ENCODE measurements at places on chromosomes 1 and 21.

GRCh38 chr21:44765231-44766013 lies 36.2 kb downstream of the UBE2G2 start:
- no peak for DNase-seq

GRCh38 chr21:31781737-31782136 lies 49.8 kb upstream of the SCAF4 start:
- no peak for DNase-seq

DNA sequence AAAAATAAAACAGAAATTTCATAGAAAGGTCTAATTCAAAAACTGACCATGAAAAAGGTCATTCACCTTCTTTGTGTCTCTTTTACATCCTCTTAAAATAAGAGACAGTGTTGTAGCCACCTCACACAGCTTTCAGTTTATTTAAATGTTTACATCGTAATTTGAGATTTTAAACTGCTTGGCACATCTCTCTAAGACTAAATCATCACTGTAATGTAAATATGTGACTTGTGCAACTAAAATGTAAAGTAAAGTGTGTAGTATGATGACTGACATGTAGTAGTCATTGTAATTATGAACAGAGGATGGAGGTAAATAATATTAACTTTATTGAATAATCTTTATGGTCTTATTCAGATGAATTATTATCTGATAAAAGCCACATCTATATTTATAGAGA lies 283.9 kb downstream of the KCNT2 start:
- DNase-seq, result no peak

GRCh38 chr1:44812822-44813543 lies 4.7 kb downstream of the BTBD19 start:
- no peak for DNase-seq

DNA sequence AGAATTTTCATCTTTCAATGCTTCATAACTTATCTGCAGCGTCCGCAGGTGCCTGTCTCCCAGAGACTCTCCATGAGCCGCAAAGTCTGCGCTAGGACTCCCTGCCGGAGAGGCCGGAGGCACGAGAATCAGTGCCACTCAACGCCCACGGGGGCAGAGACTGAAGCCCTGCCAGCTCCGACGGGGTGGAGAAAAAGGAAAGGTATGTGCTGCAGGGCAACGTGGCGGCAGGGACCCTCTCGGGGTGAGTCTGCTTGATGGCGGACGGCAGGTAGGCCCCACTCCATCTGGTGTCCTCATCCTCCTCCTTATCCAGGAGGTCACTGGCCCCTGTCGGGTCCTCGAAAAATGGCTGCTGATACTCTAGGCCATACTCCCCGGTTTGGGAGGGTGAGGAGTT lies 21.9 kb upstream of the MRPS14 start:
- DNase-seq, result no peak

DNA sequence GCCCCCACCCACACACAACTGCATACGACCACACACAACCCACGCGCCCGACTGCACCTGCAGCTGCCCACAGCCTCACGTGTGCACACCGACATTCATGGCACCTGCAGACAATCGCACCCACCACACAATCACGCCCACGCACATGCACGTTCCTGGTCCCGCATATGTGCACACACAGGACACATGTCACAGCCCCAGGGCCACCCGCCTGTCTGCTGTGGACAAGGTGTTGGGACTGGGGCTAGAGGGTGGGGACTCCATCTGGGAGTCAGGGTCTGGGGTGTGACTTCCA lies 56.4 kb downstream of the ARHGEF16 start:
- no peak for DNase-seq

- DNase-seq, result no peak
Measured at GRCh38 chr1:15584489-15585363, at the start of gene AGMAT. Gene AGMAT (minus strand): TSS chr1:15585051. CDS start chr1:15584967, 84 bp downstream.

DNA sequence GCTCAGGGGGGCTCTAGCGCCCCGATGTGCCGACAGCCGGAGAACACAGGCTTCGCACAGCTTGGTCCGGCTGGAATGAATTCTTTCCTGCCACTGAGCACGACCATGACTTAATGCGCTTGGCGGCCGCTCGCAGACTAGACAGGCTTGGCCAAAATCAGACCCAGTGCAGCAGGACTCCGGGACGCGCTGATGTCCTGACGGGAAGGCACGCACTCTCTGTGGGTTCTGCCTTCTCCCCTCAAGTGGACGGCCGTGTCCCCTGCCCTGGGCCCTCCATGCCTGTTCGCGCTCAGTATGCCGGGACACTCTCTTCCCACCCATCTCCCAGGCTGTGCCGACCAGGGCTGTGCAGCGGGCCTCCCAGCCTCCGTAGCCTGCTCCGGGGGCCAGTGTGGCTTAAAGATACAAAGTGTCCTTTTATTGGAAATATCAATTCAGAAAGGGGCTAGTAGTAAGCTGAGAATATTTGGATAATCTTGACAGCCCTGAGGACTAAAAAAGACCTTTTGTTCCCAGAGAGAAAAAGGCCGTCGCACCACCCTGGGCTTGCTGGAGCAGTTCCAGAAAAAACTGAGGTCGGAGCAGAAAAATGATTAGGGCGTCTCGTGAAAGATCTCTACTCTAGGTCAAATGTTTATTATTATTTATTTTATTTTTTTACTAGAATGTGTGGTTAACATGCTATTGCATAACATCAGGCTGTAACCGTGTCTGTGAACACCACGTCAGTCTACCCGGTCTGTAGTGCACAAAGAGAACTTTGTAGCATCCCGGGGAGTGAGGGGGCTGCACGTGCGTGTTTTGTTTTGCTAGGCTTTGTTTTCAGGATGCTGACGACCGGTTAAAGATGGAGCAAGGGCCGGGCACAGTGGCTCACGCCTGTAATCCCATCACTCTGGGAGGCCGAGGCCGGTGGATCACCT lies 88.1 kb upstream of the ARHGEF16 start:
- DNase-seq, result no peak

DNA sequence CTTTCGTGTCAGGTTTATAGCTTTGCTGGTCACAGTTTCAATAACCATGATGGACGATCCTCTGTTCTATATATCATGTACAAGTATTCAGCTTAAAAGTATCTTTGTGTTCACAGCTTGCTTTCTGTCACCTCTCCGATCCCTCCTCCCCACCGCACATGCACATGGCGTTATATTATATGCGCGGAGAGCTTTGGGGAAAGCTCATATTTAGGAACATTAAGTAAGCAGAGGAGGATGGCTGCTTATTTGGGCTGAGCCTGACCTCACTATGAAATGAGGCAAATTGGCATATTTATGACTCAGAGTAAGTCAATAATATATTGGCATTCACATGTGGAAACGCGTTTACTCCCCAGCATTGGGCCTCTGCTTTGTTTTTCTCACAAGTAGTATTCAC lies 360.5 kb downstream of the HLX start:
- no peak for DNase-seq

DNA sequence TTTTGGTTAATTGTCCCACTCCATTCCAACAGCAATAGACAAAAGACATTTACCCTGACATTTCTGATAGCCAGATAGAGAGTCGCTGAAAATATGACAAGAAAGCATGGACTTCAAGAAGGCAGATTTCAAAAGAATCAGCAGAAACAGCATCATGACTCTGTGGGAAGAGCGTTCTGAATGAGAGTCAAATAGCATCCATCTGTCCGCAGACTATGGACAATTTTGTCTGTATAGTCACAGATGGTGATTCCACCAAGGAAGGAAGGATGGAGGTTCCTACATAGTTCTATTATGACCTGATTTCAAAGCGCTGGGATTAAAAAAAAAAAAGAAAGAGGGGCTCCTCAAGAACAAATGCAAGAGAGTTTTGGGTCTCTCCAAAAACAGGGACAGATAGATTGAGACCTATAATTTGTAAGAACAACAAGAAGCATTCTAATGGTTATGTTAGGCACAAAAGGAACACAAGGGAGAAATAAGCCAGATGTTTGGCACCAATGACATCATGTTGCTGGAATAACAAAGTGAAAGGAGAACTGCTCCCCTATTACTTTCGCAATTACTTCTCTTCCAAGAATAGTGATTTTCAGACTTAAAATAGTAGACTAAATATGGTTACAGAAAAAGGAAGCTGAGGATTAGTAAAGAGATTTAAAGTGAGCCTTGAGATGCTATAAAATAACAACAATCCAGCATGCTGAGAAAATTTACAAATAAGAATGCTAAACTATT lies 28.5 kb downstream of the NIBAN1 start:
- no peak for DNase-seq

GRCh38 chr1:156165083-156165482 lies 11.7 kb downstream of the SEMA4A start:
- DNase-seq, result no peak
